ENCODE measurements at places on chromosomes 1 and 21.

- DNase-seq, result peak; percentile 18
Measured at GRCh38 chr1:53715478-53715877, 23.5 kb downstream of the GLIS1 start.

GRCh38 chr1:2469103-2469940 lies 6.8 kb upstream of the PLCH2 start:
- no peak for DNase-seq

DNA sequence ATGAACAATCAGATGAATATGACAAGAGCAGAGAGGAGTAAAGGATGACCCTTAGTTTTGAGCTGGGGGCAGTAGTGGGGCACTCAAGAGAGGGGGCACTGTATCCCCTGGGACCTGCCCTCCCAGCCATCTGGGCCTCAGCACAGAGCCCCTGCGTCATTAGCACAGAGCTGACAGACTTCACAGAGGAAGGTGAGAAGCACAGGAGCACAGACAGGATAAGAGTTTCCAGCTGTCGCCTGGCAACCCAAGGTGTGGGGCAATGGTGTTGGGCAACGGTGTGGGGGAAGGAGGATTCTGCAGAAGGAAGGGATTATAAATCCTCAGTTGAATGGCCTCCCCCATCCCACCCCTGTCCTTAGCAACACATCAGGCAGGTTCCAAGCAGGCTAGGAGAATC lies 30.2 kb downstream of the RAB3B start:
- DNase-seq, result no peak

- peak; percentile 76 for DNase-seq
Measured at GRCh38 chr1:160400223-160400645, at the start of gene VANGL2. Gene VANGL2, plus strand, starts transcription at chr1:160400564. Its CDS starts 15,274 bp downstream, at chr1:160415838.

All from DND-41 (cell line).